AG10803 (cell line): ENCODE measurements at places on chromosomes 6 and 20.
A peak's percentile ranks its signal among the peaks of the same experiment; 100 is the strongest.

DNA sequence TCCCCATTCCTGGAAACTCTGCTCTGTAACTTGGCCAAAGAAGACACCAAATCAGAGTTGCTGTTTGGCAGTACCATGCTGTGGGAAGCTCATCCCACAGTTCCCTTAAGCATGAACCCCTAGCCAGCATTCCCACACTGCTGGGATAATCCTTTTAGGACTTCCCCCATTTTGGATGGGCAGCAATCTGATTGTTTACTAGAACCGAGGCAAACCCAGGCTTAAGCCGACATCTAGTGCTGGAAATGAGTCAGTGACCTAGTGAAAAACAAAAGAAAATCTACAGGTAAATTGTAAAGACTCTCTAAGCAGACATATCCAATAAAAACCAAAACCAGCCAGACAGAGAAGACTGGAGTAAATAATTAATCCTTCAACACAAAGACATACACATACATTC is 5.2 kb downstream of the DNAH8 start:
- no peak for DNase-seq

- DNase-seq: no peak
Measured at GRCh38 chr20:44621939-44622338, 29.6 kb downstream of the ADA start.

GRCh38 chr20:25477014-25477882 is 69.8 kb downstream of the GINS1 start:
- no peak for DNase-seq

DNA sequence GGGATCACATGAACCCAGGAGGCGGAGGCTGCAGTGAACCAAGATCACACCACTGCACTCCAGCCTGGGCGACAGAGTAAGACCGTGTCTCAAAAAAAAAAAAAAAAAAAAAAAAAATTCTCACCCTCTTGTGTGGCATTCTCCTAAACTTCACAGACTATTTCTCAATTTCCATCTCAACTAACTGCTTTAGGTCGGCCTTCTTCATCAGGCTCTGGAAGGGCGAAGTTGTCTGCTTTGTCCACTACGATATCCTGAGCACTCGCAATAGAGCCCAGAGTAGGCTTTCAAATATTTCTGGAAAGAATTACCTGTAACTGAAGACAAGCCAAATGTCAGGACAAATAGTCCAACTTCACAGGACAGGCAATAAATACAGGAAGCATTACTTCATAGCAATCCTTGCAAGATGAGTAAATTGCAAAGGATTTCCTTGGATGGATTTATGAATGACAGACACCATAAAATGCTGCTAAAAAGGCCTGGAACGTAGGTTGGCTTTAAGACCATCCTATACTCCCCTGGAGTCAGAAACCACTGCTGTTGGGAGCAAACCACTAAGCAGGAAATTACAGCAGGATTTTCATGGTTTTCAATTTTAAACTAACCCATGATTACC is 116.3 kb upstream of the SLC2A12 start:
- peak; percentile 24 for DNase-seq

DNA sequence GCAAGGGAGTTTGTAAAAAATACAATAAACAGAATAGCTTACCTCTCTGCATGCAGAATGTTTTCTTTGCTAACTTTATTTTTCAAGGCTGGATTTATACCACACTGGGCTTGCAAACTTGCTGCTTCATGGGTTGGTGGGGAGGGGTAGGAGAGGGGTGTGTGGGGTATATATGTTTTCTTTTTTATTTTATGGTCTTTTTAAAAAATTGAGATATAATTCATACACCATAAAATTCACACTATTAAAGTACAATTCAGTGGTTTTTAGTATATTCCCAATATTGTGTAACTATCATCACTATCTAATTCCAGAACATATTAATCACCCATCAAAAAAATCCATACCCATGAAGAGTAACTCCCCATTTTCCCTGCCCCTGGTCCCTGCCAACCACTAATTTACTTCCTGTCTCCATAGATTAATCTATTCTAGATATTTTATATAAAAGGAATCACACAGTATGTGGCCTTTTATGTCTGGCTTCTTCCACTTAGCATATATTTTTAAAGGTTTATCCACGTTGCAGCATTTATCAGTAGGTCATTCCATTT is 14.3 kb upstream of the TRPC4AP start:
- no peak for DNase-seq

GRCh38 chr20:3084283-3084985 is at the start of gene AVP:
AVP (minus strand) TSS chr20:3084724; CDS start chr20:3084674, 50 bp downstream.
- no peak for DNase-seq

DNA sequence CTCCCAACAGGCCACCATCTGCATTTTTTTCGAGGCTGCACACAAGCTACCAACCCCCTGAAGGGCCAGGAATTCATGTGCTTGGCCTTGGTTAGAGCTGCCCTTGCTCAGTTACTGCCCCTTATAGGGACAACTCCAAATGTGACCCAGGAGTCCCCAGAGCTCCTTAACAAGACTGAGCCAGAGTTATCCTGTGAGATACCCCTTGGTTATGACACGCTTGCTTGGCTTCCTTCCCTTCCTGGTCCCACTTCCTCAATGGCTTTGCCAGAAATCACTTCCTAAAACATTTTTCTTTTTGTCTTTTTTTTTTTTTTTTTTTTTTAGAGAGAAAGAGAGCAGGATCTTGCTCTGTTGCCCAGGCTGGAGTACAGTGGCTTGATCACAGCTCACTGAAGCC is 8.9 kb downstream of the TREM1 start:
- no peak for DNase-seq

DNA sequence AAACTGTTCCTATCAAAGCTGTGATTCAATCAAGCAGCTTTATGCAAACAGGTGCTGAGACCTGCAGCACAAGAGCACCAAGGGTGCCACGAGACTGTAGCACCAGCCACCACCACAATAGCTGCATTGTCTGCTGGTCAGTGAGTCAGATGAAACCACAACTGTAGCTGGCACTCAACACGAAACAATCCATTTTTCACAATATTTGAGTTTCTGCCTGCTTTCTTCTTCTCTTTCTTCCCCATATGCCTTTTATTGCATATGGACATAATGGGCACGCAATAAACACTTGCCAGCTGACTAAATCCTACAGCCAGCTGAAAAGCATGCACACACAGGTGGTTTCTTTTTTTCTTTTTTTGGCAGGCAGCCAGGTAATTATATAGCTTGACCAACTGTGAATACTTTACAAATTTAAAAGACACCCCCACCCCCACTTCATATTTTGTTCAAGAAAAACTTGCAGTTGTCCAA is 16.6 kb downstream of the SLC2A12 start:
- DNase-seq: peak; percentile 48
